ENCODE measurements at places on chromosomes 16 and 17. TPM values are rescaled to one million over a fixed set of nuclear protein-coding genes. Genes with fewer than 3 reads are reported as not detected.

DNA sequence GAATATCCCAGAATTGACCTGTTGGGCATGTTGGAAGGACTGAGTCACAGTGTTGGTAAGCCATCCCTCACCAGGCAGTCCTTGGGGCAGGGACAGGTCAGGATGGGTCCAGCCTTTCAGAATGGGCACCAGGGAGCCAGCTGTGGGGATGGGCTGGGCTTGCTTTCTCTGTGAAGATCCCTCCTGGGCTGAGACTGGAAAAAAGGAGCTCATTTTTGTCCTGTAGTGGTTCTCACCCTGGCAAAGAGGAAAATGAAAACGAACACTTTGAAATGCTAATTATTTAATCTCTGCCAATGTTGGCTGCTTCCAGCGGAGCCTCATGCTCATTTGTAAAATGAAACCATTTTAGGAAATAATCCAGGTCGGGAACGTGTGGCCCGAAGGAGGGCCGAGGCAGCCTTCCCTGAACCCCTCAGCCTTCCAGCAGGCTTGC is 237.5 kb upstream of the SALL1 start:
- DNase-seq: no peak

GRCh38 chr17:21282231-21282630 is 2.3 kb upstream of the MAP2K3 start:
- DNase-seq: no peak

DNA sequence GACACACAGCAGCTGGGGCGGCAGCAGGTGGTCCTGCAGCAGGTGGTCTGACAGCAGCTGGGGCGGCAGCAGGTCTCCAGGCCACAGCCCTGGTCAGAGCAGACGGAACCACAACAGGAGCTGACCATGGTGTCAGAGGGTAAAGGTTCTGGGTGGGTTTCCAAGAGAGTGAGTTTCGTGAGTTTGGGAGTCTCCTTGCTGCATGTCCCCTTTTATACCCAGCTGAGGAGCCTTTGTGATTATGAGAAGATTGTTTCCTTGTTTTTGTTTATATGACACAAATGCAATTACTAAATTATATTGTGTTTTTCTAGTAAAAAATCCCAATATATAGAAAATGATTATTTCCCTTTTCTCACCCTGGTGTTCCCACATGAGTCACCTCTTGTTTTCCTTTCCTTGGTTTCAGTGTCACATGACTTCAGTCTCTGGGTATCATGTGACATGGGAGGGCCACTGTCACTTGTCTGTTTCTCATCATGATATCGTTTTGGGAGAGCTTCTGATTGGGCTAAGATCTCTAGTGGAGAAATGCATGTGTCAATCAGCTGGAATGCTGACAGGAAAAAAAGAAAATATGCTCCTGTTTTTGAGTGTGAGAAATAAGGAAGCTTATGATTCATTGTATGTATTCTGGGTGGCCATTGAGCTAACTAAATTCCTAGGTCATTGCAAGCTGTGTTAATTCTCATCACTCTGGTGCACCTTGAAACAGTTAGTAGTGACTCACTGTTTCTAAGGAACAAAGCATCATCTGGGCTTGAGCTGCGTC is at the start of gene KRTAP4-6:
TSS of gene KRTAP4-6 (minus strand) at position 185 of the 772 bp plus-strand sequence. CDS start at position 128, 57 bp downstream.
- no peak for DNase-seq

- no peak for DNase-seq
Measured at GRCh38 chr17:45757431-45758218, 26.5 kb upstream of the CRHR1 start.

- no peak for DNase-seq
Measured at GRCh38 chr17:3890082-3890877, 2.6 kb downstream of the CAMKK1 start.

The CRHR1 gene
- total RNA-seq: not detected
